ENCODE measurements at places on chromosomes 12 and 14.

DNA sequence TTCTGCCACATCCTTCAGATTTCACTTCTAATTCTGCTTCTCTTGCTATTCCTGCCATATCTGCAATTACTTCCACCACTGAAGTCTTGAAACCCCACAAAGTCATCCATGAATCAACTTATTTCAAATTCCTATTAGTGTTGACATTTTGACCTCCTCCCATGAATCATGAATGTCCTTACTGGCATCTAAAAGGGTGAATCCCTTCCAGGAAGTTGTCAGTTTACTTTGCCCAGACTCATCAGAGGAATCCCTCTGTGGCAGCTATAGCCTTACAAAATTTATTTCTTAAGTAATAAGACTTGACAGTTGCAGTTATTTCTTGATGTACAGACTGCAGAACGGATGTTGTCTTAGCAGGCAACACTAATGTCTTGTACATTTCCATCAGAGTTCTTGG is 162.9 kb downstream of the PCNX1 start:
- peaks cover 30% of the 10 kb centered on the region for H3K36me3 ChIP-seq
- no peak overlapping the region for H3K27ac ChIP-seq
- no peak for DNase-seq
- H3K4me3 ChIP-seq = no peak overlapping the region
- peaks cover 19% of the 10 kb centered on the region for H3K4me1 ChIP-seq
- H3K27me3 ChIP-seq = no peaks in the 10 kb centered on the region

DNA sequence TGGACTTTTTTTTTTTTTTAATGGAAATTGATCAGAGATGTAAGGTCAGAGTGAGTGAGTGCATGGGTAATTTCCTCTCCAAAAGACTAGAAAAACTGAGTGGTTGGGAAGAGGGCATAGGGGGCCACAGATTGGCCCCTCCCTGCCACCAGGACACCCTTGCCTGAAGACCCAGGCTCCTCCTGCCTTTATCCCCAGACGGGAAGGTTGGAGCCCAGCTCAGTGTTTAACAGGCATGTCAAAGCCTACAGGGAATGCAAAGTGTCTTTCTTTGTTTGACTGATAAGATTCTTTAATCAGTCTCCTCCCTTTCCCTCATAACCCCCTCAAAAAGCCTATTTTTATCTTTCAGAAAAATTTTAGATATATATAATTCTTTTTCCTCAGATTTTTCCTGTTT is 50.3 kb downstream of the IRAK3 start:
- no peak overlapping the region for H3K27ac ChIP-seq
- H3K4me1 ChIP-seq = peaks cover 1% of the 10 kb centered on the region
- no peak for DNase-seq
- H3K36me3 ChIP-seq = no peaks in the 10 kb centered on the region

DNA sequence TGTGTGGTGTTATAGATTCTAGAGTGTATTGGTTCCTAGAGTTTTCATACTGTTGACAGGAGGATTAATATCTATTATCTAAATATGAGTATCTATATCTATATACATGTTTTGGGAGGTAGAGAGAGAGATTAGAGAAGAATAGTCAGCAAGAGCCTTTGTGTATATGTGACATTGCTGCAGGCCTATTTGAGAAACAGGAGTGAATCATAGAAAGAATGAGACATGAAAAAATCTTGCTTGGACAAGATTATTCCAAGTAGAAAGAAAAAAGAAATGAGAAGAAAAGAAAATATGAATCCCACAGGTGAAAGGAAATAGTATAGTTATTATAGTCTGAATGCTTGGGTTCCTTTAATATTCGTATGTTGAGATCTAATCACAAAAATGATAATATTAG is 720.4 kb downstream of the RERGL start:
- DNase-seq = no peak
- H3K27ac ChIP-seq = no peak overlapping the region
- H3K36me3 ChIP-seq = no peaks in the 10 kb centered on the region

GRCh38 chr12:57152639-57153038 is 5.2 kb upstream of the LRP1-AS start:
- no peak overlapping the region for H3K4me3 ChIP-seq
- no peak overlapping the region for H3K27ac ChIP-seq
- DNase-seq = no peak
- H3K27me3 ChIP-seq = peaks cover 15% of the 10 kb centered on the region

DNA sequence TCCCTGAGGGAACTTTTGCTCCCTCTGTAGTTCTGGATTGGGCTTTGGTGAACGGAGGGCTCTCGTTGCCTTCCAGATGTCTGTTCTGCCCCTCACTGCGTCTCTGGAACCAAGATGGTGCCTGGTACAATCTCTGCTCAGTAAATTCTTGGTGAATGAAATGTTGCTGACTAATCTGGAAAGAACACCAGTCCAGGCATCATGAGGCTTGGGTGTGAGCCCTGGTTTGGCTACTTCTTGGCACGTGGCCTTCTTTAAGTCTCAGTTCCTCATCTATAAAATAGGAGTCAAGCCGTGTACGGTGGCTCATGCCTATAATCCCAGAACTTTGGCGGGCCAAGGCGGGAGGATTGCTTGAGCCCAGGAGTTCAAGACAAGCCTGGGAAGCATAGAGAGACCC is 4.3 kb downstream of the HHIPL1 start:
- H3K4me3 ChIP-seq = no peak overlapping the region
- H3K4me1 ChIP-seq = peaks cover under 1% of the 10 kb centered on the region
- no peak overlapping the region for H3K27ac ChIP-seq
- peaks cover 33% of the 10 kb centered on the region for H3K27me3 ChIP-seq
- H3K36me3 ChIP-seq = no peaks in the 10 kb centered on the region
- no peak for DNase-seq
